ENCODE measurements at places on chromosomes 2 and 18. TPM values are rescaled to one million over a fixed set of nuclear protein-coding genes. Genes with fewer than 3 reads are reported as not detected.

DNA sequence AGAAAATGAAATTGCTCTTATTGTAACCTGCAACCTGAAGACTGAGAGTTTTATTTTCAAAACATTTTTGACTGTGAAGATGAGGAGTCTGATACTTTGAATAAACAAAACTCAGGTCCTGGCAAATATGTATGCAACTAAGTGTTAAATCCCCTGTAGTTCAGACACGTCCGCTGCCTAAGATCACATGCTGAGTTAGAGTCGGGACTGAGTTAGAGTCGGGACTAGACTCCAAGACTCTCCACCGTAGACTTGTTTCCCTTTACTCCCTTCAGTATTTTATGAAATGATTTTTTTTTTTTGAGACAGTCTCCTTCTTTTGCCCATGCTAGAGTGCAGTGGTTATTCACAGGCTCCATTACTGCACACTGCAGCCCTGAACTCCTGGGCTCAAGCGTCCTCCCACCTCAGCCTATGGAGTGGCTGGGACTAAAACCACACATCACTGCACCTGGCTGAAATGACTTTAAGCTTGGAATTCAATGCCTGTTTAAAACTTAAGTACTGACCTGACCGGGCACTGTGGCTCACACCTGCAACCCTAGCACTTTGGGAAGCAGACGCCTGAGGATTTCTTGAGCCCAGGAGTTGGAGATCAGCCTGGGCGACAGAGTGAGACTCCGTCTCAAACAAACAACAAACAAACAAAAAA lies 28.0 kb upstream of the PMAIP1 start:
- H3K36me3 ChIP-seq: no peaks in the 10 kb centered on the region
- H3K4me3 ChIP-seq: no peak overlapping the region
- no peaks in the 10 kb centered on the region for H3K27me3 ChIP-seq
- H3K27ac ChIP-seq: no peak overlapping the region
- H3K4me1 ChIP-seq: no peaks in the 10 kb centered on the region

- H3K27ac ChIP-seq: no peak overlapping the region
- DNase-seq: no peak
- no peaks in the 10 kb centered on the region for H3K36me3 ChIP-seq
- no peaks in the 10 kb centered on the region for H3K4me1 ChIP-seq
- H3K4me3 ChIP-seq: no peak overlapping the region
These were observed 87.8 kb upstream of the ERBB4 start for GRCh38 chr2:212626371-212626918.

DNA sequence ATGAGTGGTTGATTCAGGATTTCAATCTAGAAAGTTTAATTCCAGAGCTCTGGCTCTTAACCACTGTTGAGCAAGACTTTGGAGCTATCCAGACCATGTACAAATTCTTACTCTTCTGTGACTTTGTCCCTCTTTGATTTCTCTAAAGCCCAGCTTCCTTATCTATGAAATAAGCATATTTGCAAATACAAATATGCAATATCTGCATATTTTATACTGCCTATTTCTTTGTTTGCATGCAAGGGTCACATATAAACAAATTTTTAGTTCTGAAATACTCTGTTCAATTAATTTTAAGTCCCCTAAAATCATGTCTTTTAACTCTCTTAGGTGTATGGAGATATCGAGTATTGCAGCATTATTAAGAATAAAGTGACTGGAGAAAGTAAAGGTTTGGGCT lies 5.5 kb downstream of the RBM45 start:
- no peak overlapping the region for H3K27ac ChIP-seq
- no peak overlapping the region for H3K4me3 ChIP-seq
- H3K4me1 ChIP-seq: peaks cover 11% of the 10 kb centered on the region
- H3K36me3 ChIP-seq: peaks cover 51% of the 10 kb centered on the region
- no peak for DNase-seq

DNA sequence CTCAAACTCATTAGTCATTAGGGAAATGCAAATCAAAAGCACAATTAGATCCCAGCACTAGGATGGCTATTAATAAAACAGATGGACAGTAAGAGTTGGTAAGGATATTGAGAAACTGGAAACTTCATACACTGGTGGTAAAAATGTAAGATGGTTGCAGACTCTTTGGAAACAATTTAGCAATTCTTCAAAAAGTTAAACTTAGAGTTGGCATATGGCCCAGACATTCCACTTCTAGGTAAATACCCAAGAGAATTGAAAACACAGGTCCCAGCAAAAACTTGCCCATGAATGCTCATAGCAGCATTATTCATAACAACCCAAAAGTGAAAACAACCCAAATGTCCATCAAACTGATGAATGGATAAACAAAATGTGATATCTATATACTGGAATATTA lies 84.9 kb upstream of the ZFP36L2 start:
- no peak overlapping the region for H3K4me3 ChIP-seq
- DNase-seq: no peak
- H3K27ac ChIP-seq: no peak overlapping the region
- peaks cover 27% of the 10 kb centered on the region for H3K4me1 ChIP-seq

IL37 gene
- polyA plus RNA-seq: not detected

WDR7 gene
- polyA plus RNA-seq: 14.5 TPM

GRCh38 chr2:33531549-33532059 lies 55.2 kb downstream of the RASGRP3 start:
- peaks cover 36% of the 10 kb centered on the region for H3K4me1 ChIP-seq
- H3K27ac ChIP-seq: peak overlapping the region; percentile 79
- no peak overlapping the region for H3K4me3 ChIP-seq
- DNase-seq: peak; percentile 65
- peaks cover 22% of the 10 kb centered on the region for H3K36me3 ChIP-seq
- no peaks in the 10 kb centered on the region for H3K27me3 ChIP-seq

CCBE1 gene
- polyA plus RNA-seq: 0.01 TPM

ACTG2 gene
- 2.5 TPM for polyA plus RNA-seq

DNA sequence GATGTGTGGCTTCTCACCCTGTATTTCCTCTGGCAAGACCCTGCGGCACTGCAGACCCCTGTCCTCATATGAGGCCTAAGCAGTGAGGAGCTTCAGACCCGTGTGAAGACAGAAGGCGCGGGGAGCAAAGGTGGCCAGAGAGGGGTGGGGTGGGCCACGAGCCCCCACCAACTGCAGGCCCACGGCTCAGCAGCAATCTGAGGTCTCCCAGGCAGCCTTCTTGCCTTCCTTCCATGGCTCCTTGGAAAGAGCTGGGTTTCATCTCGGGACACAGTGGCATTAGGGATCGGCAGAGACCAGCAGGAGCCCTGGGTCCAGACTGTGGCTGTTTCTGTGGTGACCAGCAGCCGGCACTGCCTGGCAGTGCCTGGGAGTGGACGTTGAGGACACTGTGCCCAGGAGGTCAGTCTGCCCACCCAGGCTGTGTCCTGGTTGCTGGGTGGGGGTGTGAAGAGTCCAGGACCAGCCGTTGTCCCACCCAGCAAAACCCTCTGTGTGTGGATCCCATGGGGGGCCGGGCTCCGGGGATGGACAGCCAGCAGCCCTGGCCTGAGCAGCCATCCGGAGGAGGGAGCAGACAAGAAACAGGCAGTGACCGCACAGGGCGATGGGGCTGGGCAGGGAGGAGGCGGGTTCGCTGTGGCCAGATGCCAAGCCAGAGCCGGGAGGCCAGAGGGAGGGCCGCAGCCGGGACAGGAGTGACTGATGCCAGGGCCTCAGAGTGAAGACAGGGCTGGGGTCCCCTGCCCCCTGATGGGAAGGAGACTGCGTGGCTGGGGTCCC lies 73.8 kb downstream of the RRM2 start:
- no peaks in the 10 kb centered on the region for H3K27me3 ChIP-seq
- no peak overlapping the region for H3K4me3 ChIP-seq
- no peaks in the 10 kb centered on the region for H3K4me1 ChIP-seq
- H3K27ac ChIP-seq: no peak overlapping the region
- H3K36me3 ChIP-seq: no peaks in the 10 kb centered on the region

DNA sequence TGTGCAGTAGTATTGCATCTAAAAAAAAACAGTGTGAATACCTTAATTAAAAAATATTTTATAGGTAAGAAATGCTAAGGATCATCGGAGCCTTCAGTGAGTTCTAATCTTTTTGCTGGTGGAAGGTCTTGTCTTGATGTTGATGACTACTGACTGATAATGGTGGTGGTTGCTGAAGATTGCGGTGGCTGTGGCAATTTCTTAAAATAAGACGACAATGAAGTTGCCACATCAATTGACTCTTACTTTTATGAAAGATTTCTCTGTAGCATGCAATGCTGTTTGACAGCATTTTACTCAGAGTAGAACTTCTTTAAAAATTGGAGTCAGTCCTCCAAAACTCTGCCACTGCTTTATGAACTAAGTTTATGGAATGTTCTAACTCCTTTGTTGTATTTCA lies 36.2 kb downstream of the GLS start:
- H3K36me3 ChIP-seq: peaks cover 2% of the 10 kb centered on the region
- DNase-seq: no peak
- no peak overlapping the region for H3K4me3 ChIP-seq

GRCh38 chr2:197248623-197249022 lies 62.0 kb downstream of the ANKRD44 start:
- no peak for DNase-seq
- H3K4me3 ChIP-seq: no peak overlapping the region
- H3K27ac ChIP-seq: no peak overlapping the region
- peaks cover 3% of the 10 kb centered on the region for H3K4me1 ChIP-seq
- H3K36me3 ChIP-seq: no peaks in the 10 kb centered on the region

GRCh38 chr2:172329416-172329773 lies 98.0 kb upstream of the ITGA6 start:
- DNase-seq: no peak
- peaks cover 5% of the 10 kb centered on the region for H3K4me1 ChIP-seq
- H3K27me3 ChIP-seq: no peaks in the 10 kb centered on the region
- no peaks in the 10 kb centered on the region for H3K36me3 ChIP-seq

DCDC2C gene
- polyA plus RNA-seq: not detected
